ENCODE measurements at places on chromosomes 5 and 9.

GRCh38 chr9:99253134-99253533 lies 31.1 kb downstream of the SEC61B start:
- no peak for DNase-seq

DNA sequence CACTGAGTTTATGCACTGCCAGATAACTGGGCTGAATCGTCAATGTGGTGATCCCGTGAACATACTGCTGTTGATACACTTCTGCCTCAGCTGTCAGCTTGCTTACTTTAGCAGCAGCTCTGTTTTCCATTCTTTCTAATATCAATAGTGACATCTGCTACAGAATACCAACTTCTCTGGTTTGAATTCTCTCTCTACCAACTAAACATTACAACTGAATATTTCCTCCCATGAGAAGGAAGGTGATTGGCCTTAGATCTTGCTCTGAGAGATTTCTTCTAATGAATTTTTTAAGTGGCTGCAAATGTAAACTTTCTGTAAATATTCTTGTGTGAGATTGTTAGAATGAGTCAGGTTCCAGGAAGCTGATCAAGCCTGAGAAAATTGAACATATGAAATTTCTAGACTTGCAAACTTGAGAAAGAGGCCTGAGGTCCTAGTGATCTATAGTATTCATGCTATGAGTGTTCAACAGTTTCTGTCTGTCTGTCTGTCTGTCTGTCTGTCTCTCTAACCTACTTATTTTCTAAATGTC lies 205.5 kb upstream of the CDKN2B start:
- DNase-seq: peak; percentile 57

DNA sequence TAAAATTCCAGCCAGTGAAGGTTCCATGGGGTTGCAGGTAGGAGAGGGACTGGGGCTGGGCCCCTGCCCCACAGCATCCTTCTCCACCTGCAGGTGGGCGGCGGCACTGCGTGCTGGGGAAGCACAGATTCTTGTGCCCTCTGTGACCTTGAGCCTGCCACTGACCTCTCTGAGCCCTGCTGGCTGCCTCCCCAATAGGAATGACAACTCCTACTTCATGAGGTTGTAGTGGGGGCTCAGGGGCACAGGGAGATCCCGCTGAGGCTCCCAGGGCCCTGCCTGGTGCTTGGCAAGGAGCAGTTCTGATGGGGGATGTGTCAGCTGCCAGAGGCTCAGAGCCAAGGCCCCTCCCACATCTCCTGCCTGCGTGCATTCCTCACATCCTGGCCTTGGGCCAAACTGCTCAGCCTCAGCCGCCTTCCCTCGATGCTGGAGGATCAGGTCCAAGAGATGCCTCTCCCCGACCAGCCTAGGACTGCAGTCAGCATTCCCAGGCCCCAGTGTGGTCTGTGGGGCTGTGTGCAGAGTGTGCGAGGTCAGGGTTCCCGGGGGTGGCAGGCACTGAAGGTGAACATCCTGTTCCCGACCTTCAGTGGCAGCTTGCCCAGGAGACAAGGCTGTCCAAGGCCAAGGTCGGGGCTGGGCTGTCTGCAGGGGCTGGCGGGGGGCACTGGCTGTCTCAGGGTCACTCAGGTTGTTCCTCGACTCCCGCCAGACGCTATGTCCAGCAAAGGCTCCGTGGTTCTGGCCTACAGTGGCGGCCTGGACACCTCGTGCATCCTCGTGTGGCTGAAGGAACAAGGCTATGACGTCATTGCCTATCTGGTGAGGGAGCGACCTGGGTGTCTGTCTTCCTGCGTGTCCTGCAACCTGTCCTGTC lies 7.0 kb downstream of the ASS1 start:
- DNase-seq: peak; percentile 85

DNA sequence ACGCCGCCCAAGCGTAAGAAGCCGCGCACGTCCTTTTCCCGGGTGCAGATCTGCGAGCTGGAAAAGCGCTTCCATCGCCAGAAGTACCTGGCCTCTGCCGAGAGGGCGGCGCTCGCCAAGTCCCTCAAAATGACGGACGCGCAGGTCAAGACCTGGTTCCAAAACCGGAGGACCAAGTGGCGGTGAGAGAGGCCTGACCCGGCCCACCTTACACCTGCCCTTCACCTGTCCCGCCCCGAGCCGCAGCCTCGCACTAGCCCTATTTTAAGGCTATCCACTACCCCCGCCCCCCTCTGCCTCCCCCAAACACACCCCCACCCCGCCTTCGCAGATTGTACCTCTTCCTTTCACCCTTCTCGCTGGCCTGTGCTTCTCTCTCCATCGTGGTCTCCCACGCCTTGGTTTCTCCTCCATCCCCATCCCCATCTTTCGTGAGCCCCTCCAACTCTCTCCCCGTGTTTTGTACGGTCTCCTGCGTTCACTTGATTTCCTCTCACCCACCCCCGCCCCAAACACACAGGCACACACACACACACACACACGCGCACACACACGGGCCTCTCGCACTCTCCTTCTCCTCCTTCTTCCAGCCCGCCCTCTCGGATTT lies 1.3 kb downstream of the TLX3 start:
- no peak for DNase-seq

DNA sequence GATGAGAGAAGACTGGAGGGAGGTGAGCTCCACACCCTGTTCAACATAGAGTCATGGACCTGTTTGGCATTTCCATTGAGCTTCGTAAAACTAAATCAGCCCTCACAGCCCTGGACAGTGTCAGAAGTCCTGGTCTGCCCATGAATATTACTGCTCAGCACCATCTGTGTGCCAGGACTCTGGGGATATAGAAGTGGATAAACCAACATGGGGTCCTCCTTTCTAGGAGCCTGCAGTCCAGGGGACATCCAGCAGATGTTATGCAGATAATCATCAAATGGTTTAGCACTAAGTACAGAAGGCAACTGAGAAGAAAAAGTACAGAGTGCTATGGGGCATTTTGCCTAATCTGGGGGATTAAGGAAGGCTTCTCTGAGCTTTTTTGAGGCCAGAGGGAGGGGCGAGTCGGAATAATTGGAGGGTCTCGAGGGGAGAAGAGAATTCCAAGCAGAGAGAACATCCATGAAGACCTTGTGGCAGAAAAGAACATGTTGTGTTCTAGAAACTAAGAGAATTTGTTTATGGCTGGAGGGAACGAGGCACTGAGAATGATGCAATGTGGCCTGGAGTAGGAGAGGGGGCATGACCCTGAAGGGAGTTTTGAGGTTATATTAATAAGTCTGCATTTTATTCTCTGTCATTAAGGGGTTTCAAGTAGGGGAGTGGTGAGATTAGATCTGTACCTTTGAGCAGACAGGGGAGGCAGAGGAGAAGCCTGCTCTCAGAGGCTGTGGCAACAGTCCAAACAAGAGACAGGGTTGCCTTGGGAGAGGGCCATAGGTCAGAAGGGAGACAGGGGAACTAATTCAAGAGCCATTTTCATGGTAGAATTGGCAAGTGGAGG lies 63.5 kb upstream of the SLC2A8 start:
- no peak for DNase-seq

- no peak for DNase-seq
Measured at GRCh38 chr5:57232293-57233033, 58.6 kb downstream of the GPBP1 start.

DNA sequence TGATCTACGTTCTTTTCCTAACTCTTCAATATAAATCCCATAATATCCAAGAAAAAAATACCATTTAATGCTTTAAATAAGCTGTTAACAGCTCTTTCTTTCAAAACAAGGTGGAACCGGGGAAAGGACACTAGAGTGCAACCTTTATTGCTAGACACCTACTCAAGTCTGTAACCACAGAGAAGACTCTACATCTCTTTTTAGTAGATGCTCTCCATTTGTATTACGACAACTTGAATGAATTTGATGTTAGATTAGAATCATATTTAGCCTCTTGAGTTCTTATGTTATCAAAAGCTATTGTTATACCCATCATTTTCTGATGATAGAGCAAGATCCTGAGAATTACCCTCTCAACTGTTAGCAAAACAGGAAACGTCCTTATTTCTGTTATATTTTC lies 246.3 kb downstream of the MLLT3 start:
- DNase-seq: no peak

DNA sequence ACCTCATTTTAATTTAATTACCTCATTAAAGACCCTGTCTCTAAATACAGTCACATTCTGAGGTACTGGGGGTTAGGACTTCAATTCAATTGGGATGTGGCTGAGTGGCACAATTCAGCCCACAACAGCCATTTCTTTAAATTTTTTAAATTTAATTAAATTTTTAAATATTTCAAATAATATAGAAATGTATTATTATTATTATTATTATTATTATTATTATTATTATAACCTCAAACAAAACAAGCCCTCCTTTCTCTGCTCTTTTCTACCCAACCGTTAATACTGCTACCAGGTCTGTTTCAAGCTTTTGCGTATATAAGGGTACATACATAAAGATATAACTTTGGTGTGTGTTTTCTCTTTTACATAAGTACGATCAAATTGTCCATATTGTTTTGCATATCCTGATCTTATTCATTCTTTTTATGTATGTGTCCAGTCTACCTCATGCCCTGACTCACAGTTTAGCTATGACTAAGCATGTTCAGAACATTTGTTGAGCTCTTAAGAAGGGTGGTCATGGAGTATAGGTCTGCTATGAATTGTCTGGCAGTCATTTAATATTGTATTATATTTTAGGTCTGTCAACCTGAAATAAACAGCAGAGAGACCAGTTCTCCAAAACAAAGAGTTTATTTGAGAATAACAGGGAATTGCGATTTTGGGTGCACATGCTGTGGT lies 16.1 kb upstream of the RAB14 start:
- DNase-seq: peak; percentile 73

GRCh38 chr9:137278721-137279711 lies 1.5 kb downstream of the TOR4A start:
- no peak for DNase-seq

- DNase-seq: no peak
Measured at GRCh38 chr5:1447671-1448361, 2.6 kb upstream of the SLC6A3 start.

All from foreskin keratinocyte (primary cell).